ENCODE measurements at places on chromosomes 3 and 15. TPM values are rescaled to one million over a fixed set of nuclear protein-coding genes. Genes with fewer than 3 reads are reported as not detected.

The TMA7 gene
- total RNA-seq, result 154 TPM

The CCDC191 gene
- total RNA-seq, result 13.9 TPM

The KLHL6 gene
- 4.7 TPM for total RNA-seq

The MED12L gene
- 4.8 TPM for total RNA-seq

The GRIP2 gene
- 2.3 TPM for total RNA-seq

The GOLGA6L4 gene
- total RNA-seq, result 9.4 TPM

The ANKRD34C gene
- 0.13 TPM for total RNA-seq

The ADAMTS9 gene
- 185 TPM for total RNA-seq

The NTRK3 gene
- 28.4 TPM for total RNA-seq

The FBXO40 gene
- not detected for total RNA-seq

The CTNNB1 gene
- 457 TPM for total RNA-seq

The CEMIP gene
- 9.9 TPM for total RNA-seq

The ROBO2 gene
- total RNA-seq, result 1.6 TPM

The C2CD4A gene
- not detected for total RNA-seq

The CCR8 gene
- total RNA-seq, result not detected

The RFC4 gene
- 11.5 TPM for total RNA-seq

The SCN11A gene
- 0.71 TPM for total RNA-seq

The HGD gene
- total RNA-seq, result 0.40 TPM

The STAB1 gene
- total RNA-seq, result 256 TPM

The PPIB gene
- total RNA-seq, result 218 TPM

The CD80 gene
- 1.6 TPM for total RNA-seq

The SMCO1 gene
- not detected for total RNA-seq

The TRA2B gene
- 104 TPM for total RNA-seq

The KLHL40 gene
- total RNA-seq, result 0.13 TPM

The RGMA gene
- total RNA-seq, result 47.1 TPM

The LYZL4 gene
- total RNA-seq, result not detected

The NMNAT3 gene
- total RNA-seq, result 8.6 TPM

The BCL2A1 gene
- 11.6 TPM for total RNA-seq

The ANKRD63 gene
- not detected for total RNA-seq

The GPR149 gene
- total RNA-seq, result not detected

The SEC22A gene
- 16.2 TPM for total RNA-seq

The FOXB1 gene
- not detected for total RNA-seq

The SENP2 gene
- total RNA-seq, result 56.4 TPM

The DNAH1 gene
- 20.1 TPM for total RNA-seq

The TM4SF4 gene
- not detected for total RNA-seq

The POLQ gene
- 0.09 TPM for total RNA-seq

The MAGEL2 gene
- 0.45 TPM for total RNA-seq

The MNS1 gene
- 5.1 TPM for total RNA-seq

The CXCR6 gene
- total RNA-seq, result 0.49 TPM

The ZMAT3 gene
- 19.9 TPM for total RNA-seq

The SHC4 gene
- 74.2 TPM for total RNA-seq

The C3orf85 gene
- total RNA-seq, result not detected

The MITF gene
- total RNA-seq, result 26.5 TPM

The SERPINI2 gene
- not detected for total RNA-seq

The ERICH6 gene
- total RNA-seq, result 0.49 TPM

The AP3B2 gene
- 2.4 TPM for total RNA-seq

The NEK10 gene
- total RNA-seq, result 1.9 TPM

The BOC gene
- total RNA-seq, result 114 TPM

The SLCO3A1 gene
- 36.4 TPM for total RNA-seq

The SYNPR gene
- total RNA-seq, result not detected

The ALDH1A3 gene
- total RNA-seq, result 48.3 TPM

The ZPLD1 gene
- not detected for total RNA-seq
